NCI-H187 treated with DMSO at 0.1 percent for 48 hours (cell line): ENCODE measurements at places on chromosomes 2 and 18.

DNA sequence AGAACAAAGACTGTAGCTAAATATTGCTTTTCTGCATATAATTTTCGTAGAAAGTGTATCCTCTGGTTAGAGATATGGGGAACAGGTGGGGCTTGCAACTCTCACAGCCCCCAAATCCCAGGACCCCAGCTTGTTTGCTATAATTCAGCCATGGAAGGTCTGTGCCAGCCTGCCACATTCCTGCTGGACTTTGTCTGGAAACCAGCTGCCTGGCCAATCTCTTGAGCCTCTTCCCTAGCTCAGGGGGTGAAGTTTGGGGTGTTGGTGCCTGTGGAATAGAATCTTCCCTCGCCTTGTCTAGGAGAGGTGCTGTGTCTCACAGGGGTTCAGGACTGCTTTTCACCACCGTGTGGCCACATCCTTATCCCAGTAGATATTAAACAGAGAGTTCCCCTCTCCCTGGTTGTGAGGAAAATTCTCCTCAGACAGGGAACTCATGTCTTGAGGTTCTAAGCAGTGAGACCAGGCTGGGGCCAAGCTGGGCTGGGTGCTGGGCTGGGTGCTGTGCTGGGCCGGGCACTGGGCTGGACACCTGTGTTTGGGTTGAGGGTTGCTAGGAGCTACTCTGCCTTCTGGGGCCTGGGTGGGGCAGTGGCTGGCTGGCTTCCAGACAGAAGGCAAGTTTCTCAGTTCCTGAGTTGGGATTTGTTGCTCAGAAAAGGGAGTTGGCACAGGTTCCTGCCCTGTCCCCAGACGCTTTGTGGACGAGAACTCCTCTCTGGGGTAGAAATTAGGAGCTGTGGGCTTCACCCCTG lies 12.3 kb downstream of the TOGARAM2 start:
- no peak for DNase-seq

GRCh38 chr2:232894746-232895145 lies 24.7 kb downstream of the SNORC start:
- no peak for DNase-seq

DNA sequence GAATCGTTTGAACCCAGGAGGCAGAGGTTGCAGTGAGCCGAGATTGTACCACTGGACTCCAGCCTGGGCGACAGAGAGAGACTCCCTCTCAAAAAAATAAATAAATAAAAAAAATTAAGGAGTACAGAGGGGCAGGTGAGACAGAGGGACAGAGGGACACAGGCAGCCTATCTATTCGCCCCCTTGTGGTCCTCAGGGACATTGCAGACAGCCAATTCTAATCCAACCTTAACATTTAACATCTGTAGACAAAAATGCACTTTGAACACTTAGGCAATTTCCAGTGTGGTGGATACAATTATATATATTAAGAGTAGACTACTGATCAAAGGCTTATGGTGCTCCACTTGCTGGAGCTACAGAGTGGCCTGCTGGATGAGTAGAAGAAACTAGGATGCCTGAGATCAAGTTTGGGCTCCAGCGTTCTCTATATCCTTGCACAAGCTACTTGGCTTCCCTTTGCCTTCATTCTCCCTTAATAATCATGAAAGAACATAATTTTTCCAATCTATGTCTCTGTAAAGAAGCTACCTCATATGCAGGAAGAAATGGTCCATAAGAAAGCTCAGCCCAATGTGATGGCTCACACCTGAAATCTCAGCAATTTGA lies 8.2 kb upstream of the SMARCAL1 start:
- DNase-seq = no peak

GRCh38 chr2:43585708-43586107 lies 10.1 kb downstream of the THADA start:
- DNase-seq = no peak

DNA sequence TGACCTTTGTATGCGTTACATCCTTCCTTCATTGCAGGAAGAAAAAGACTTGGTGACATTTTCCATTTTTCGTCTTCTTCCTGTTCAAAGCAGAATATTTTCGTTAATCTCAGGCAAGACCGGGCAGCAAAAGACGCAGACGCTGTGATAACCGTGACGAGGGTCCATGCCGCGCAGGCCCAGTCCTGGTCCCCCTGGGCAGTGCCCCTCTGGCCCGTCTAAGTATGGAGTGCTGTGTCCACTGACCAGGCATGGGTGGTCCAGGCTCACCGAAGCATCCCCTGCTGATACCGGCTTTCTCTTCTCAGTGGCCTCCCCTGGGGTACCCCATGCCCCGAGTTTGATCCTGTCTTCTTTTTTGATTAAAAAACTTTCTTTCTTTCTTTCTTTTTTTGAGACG lies 135.2 kb upstream of the ASB18 start:
- DNase-seq = no peak

- DNase-seq = no peak
Measured at GRCh38 chr2:2699121-2699505, 368.0 kb upstream of the MYT1L start.

DNA sequence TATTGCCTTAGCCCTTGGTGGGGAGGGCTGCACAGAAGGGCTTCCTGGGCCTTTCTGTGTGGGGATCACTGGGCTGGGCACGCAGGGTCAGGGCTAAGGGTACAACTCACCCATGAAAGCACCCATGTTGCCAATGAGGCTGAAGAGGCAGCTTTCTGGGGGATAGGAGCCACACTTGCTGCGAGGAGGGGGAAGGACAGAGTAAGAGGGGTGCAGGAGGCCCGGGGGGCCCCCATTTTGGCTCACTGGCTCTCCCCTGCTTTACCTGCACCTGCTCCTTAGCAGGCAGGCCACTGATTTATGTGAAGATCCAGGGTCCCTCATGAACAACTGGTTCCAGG lies 2.3 kb downstream of the TMEM150A start:
- DNase-seq = no peak

GRCh38 chr2:206688453-206688852 lies 29.7 kb downstream of the DYTN start:
- DNase-seq = no peak

GRCh38 chr2:178271629-178272333 lies 77.5 kb downstream of the OSBPL6 start:
- no peak for DNase-seq

- DNase-seq = no peak
Measured at GRCh38 chr2:240935103-240935876, 29.2 kb downstream of the CROCC2 start.

GRCh38 chr18:47260120-47260923 lies 8.9 kb upstream of the SKOR2 start:
- DNase-seq = no peak

DNA sequence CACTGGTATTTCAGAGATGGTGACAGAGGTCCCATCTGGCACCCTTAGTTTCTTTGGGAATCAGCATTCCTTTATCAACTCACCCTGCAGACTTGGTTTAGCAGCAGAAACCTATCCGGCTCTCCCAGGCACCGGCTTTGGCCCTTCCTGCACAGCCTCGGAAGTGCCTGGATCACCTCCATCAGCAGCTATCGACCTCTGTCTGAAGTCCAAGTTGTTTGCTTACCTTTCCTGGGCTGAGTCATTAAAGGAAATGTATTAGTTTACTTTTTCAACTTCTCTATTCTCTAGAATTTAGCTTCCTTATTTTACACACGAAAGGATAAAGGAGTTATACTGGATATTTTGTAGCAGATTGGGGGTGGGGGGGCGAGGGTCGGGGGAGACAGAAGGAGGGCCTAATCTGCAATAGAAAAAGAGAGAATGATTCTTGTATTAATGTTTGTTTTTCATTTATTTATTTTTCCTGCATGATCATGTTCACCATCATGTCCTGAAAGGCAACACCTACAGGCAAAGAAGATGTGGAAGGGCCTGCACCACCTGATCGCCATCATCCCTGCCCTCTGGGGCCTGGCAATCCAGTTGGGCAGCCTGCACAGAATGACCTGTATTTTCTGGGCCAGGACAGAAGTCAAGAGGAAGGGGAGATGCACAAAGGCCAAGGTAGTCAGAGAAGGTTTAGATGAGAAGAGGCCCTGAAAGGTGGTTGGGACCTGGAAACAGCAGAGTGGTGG lies 22.1 kb upstream of the MAT2A start:
- DNase-seq = no peak
